Renal pelvis (tissue), 12 donors: ENCODE measurements at places on chromosomes 4 and X. TPM values are rescaled to one million over a fixed set of nuclear protein-coding genes. Genes with fewer than 3 reads are reported as not detected.

- no peak for DNase-seq
These were observed 79.8 kb downstream of the CLCN5 start for GRCh38 chrX:50002067-50002714.

GRCh38 chr4:113452868-113453620, 308.5 kb downstream of the CAMK2D start:
- DNase-seq, result no peak

- peak; percentile 14 for DNase-seq
These were observed 175.4 kb downstream of the SH3BGRL start for GRCh38 chrX:81377329-81377728.

DNA sequence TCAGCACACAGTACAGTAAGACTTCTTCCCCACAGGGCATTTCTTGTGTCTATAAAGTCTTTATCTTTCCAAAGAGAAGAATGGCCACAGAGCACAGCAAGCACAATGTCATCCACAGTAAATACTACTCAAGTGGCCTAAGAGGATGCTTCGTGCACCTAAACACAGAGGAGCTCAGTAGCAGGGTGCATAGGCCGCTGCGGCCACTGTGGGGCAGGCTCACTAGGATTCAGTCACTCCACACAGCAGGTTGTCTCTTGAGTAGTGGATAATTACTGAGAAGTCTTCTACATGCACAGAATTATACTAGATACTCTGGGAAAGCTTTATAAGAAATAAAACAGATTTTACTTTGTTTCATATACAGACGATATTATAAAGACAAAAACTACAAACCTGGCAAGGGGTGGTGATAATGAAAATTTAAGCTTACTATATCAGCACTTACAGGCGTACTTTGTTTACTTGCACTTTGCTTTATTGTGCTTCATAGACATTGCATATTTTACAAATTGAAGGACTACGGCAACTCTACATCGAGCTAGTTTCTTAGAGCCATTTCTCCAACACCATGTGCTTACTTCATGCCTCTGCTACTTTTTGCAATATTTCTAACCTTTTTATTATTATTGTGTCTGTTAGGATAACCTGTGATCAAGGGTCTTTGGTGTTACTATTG, 78.5 kb downstream of the PRDM5 start:
- DNase-seq, result no peak

GRCh38 chr4:68074397-68074796, 55.3 kb downstream of the TMPRSS11F start:
- no peak for DNase-seq

- peak; percentile 87 for DNase-seq
These were observed 19.3 kb downstream of the NOA1 start for GRCh38 chr4:56958111-56958517.

- no peak for DNase-seq
These were observed 16.0 kb downstream of the IGFBP7 start for GRCh38 chr4:57093845-57094831.

DNA sequence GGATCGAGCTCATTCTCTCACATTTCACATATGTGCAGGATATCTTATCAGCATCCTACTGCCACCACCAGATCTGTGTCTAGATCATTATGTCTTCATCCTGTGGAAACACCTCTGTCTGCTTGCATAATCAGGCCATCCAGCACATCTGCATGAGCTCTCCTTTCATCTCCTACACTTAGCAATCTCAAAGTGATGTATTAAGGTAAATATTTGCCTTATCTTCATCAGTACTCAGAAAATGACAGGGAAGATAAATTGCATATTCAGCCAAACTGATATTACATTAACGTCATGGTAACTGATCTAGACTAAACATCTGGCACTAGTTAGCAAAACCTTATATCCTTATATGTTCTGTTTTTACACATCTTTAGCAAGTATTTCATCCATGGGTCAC, 207.3 kb upstream of the PABPC4L start:
- no peak for DNase-seq

GRCh38 chr4:160129439-160129838, 1026.6 kb downstream of the RAPGEF2 start:
- peak; percentile 17 for DNase-seq

DNA sequence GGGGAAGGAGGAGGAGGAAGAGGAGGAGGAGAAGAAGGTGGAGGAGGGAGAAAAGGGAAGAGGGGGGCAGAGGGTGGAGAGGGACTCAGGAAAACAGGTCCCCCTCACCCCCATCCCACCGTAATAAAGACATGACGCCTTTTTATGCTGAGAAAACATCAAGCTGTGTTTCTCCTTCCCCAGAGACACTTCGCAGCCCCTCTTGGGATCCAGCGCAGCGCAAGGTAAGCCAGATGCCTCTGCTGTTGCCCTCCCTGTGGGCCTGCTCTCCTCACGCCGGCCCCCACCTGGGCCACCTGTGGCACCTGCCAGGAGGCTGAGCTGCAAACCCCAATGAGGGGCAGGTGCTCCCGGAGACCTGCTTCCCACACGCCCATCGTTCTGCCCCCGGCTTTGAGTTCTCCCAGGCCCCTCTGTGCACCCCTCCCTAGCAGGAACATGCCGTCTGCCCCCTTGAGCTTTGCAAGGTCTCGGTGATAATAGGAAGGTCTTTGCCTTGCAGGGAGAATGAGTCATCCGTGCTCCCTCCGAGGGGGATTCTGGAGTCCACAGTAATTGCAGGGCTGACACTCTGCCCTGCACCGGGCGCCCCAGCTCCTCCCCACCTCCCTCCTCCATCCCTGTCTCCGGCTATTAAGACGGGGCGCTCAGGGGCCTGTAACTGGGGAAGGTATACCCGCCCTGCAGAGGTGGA, 45.3 kb upstream of the SHOX start:
- DNase-seq, result no peak

DNA sequence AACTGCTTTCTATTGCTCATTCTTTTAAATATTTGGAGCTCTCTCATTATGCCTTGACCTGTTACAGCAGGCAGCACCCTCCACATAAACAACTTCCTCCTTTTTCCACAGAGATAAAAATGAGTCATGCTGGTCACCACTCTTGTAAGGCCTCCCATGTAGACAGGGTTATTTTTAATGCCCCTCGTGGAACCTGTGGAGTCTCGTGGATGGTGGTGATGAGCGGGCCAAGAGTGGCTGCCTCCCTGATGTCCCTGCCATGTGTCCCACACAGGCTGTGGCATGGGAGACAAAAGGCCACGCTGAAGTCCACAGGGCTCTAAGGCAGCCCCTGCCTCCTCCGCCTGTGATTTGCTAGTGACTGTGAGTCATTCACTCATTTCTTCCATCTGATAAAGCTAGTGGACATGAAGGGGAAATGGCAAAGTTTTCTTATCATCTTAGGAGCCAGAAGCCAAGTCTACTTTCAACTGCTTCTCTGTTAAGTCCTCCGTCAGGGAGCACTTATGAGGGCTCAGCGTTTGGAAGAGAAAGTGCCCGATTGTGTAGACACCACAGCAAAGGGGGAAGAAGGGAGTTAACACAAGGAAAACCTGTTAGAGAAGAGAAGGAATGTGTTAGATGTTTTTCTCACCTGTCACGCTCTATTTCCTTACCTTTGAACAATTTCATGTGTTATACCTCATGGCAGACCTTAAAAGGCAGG, 121.6 kb upstream of the FAT1 start:
- DNase-seq, result no peak

GRCh38 chrX:148381603-148382002, 118.8 kb upstream of the AFF2 start:
- DNase-seq, result no peak

GRCh38 chrX:153525451-153525850, 8.0 kb downstream of the ATP2B3 start:
- no peak for DNase-seq

DNA sequence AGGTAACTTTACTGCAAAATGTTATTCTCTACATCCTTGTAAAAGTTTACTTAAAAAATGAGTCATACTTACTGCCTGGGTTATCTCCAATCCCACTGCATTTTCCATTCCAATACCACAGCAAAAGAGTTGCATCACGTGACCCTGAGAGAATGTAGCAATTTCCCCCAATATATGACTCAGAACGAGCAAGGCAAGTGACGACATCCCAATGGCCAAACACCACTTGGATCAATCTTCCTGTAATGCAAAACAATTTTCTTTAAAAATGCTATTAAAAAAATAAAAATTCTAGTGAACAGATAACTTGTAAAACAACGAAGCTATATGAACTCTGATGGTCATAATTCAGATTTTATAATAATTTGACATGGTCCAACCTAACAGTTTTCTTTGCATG, 224.3 kb downstream of the DCLK2 start:
- no peak for DNase-seq

GRCh38 chr4:51870441-51871188, 27.7 kb downstream of the DCUN1D4 start:
- no peak for DNase-seq

DNA sequence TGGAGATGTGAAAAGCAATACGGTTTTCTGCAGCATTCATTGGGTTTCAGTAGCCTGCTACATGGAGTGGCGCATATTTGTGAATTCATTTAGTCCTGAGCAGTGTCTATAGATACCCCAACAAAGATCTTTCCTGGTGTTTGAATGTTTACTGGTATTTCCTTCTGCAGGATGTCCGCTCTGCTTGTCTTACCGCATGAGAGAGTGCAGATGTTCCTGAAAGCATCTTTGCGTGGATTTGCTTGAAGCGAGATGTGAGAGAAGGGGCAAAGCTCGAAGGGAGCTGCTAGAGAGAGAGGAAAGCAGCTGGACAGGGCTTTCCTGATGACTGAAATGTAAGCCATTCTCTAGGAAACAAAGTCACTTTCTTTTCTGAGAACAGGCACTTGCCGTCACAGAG, 40.9 kb upstream of the GYPA start:
- peak; percentile 20 for DNase-seq

DNA sequence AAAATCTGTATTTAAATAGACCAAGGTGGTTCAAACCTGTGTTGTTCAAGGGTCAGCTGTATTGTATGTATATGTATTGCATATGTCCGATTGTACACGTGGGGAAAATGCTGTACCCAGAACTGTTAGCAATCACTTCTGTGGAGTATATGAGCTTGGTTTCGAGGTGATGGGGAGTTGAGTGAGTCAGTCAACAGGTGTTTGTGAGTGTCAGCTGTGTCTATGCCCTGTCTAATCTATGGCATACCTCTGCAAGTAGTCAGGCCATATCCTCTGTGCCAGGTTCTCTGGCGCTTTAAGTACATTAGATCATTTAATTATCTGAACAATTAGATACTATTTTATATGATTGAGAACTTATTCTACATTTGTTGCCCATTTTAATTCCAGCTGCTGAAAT, 7.4 kb downstream of the ZRSR2 start:
- no peak for DNase-seq

DNA sequence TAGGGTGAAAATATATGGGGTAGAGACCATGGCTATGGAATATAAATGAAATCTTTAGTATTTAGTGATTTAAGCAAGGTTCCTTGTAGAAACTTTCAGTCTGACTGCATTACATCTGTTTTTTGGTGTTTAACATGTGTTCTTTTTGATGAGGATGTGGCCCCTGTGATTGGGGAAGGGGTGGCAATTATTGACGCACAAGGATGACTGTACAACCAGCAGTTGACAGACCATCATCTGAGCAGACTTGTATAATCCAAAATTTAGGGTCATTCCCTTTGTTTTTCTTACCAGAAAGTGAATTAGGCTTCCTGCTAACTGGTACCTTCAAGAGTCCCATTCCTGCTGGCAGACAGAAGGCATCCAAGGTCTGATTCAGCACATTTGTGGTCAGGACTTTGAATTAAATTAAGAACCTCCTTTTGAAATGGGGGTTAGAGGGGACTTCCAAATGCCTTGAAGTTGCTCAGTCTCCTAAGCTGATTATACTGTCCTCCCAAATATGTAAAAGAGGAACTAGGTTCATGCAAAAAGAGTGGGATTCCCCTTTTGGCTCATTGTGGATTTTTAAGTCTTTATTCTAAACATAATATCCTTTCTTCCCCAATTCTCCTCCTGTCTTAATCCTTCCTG, 112.4 kb upstream of the CXCL13 start:
- DNase-seq, result no peak

- DNase-seq, result no peak
These were observed 12.3 kb downstream of the PGRMC2 start for GRCh38 chr4:128275346-128275745.

- DNase-seq, result no peak
These were observed 50.4 kb downstream of the SHROOM3 start for GRCh38 chr4:76485450-76485849.

GRCh38 chr4:91032725-91033445, 905.7 kb downstream of the CCSER1 start:
- no peak for DNase-seq

DNA sequence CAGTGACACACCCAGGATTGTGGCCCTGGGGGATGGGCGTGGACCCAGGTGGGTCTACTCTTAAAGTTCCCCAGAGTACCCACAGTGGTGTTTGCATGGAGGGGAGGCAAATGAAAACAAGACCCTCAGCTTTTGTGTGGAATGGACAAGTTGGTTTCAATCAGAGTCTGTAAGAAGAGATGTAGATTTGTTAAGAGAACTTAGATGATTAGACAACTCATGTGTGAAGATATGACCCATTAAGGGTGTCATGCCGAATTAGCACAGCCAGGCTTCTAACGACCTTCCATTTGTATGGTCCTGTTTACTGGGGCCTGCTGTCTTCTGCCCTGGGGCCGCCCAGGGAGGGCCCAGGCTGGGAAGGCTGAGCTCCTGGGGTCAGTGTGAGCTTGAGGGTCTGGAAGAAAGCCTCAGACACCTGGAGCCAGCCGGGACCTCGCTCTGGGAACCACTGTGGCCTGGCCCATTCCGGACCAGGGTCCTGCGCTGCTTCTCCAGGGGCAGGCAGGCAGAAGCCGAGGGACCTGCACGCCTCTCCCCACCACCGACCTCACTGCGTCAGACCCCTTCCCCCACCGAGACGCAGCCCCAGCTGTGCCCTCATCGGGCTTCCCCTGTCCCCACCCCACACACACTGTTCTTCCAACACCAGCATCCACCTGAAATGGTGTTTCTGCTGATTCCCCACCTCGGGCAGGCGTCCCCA, 20.4 kb downstream of the UVSSA start:
- DNase-seq, result no peak

DNA sequence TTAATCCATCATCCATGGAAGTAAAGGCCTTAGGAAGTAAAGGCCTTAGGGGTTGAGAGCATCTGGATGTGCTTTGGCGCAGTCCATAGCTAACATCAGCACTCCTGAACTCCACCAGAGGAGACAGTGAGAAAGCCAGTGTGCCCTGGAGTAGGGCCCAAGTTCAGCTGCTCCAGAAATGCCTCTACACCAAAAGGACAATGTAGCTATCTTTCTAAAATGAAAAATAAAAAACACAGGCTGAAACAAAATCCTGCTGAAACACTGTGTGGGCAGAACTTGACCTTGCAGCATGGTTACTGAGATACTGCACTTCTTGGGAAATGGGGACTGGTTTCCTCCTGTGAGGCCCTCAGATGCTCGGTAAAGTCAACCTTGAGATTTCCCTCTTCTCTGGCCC, 29.3 kb downstream of the SH3RF1 start:
- DNase-seq, result no peak

- DNase-seq, result no peak
These were observed 5.0 kb downstream of the PLP2 start for GRCh38 chrX:49176421-49177326.

GRCh38 chrX:101918751-101919150, 13.1 kb downstream of the ZMAT1 start:
- no peak for DNase-seq

Gene RAB33A
- polyA plus RNA-seq, result 0.97 TPM

Gene ZDHHC9
- 46.4 TPM for polyA plus RNA-seq

Gene POU4F2
- polyA plus RNA-seq, result not detected

Gene XAGE5
- polyA plus RNA-seq, result not detected

Gene BEND4
- polyA plus RNA-seq, result 0.95 TPM

Gene CCDC120
- polyA plus RNA-seq, result 16.8 TPM
